ENCODE measurements at places on chromosomes 16 and 17.

DNA sequence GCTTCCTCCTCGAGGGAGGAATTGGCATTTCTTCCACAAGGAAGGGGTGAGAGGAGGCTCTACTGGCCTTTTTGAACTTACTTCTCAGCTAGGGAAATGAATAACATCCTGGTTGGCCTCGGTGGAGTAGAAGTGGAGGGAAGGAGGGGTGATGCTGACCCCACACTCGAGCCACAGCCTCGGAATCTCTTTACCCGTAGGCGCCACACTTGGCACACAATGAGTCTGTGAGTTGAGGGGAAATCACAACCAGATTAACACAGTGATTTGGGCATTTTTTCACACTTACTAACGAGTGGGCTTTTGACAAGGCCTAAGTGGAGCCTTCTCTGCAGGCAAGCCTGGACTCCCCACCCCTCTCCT, 47.3 kb upstream of the TBX2 start:
- no peak for DNase-seq

GRCh38 chr17:41133880-41134735, 6.2 kb downstream of the KRTAP4-6 start:
- no peak for DNase-seq

GRCh38 chr17:43790311-43790940, 10.2 kb downstream of the CFAP97D1 start:
- DNase-seq = no peak

DNA sequence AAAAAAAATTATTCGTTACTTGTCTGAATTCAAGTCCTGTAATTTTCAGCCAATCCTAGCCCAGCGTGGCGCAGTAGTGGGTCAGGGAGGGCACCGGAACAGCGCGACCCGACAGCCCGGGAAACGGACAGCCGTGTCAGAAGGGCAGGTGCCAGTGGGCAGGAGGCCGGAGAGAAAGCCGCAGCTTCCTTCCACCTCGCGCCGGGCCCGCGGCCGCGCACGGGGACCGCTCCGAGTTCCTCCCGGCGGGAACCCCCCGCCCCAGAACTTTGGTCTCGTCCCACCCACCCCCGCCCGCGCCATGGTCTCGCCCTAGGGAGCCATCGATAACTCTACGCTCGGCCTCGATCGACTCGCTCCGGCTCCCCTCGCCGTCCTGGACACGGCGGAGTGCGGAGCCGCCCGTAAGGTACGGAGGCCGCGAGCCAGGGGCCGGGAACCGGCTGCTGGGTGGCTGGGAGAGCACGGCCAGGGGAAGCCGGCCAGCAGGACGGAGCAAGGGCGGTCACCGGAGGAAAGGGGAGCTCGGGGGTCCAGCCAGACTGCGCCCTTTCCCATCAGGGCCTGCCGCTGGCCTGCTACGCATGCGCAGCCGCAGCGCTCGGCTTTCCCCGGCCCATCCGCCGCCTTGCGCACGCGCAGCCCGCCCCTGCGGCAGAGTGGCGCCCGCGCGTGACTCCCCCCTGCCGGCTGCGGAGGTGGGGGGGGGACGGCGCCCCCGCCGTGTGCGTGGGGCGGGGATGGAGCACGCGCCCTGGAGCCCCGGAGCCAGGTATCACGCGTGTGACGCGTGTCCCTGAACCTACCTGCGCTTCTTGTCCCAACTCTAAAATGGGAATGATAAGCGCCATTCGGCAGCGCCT, at the start of gene MLST8:
MLST8 (plus strand) TSS at position 351 of the 863 bp plus-strand sequence. CDS start 632 bp downstream, outside the sequence.
- DNase-seq = peak; percentile 87

DNA sequence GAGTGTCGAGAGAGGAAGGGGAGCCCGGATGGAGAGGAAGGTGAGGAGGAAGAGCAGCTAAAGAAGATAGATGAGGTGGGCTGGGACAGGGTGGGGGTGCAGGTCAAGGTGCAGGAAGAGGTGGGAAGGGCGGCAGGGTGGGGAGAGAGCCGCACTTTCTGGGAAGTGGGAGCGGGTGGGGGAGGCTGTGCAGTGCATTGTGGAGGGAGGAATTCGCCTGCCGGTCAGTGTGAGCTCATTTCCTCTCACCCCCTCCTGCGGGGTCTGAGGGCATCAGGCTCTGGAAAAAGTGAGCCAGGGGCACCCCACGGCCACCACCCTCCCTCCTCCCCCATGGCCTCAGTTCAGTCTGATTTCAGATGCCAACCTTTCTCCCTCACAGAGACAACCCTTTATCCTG, 2.5 kb upstream of the ARHGAP23 start:
- no peak for DNase-seq

- DNase-seq = no peak
Observed at GRCh38 chr17:64328036-64328858, 62.4 kb downstream of the PECAM1 start.

DNA sequence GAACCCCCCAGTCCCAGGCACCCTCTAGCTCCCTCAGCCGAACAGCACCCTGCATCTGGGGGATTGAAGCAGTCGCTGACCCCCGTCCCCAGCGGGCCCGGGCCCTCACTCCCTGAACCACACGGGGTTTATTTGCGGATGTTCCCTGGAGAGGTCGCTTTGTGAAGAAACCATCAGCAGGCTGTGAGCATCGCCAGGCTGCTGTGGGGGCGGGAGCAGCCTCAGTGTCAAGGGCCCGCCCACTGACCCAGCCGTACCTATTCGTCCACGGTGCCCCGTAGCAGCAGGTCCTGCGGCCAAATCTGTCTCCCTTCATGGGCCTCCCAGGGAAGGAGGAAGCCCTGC, 6.4 kb upstream of the RAB40C start:
- no peak for DNase-seq

- no peak for DNase-seq
Observed at GRCh38 chr16:29111421-29111820, 126.6 kb downstream of the LAT start.

GRCh38 chr17:41067281-41067680, 1.6 kb upstream of the KRTAP2-4 start:
- DNase-seq = no peak

DNA sequence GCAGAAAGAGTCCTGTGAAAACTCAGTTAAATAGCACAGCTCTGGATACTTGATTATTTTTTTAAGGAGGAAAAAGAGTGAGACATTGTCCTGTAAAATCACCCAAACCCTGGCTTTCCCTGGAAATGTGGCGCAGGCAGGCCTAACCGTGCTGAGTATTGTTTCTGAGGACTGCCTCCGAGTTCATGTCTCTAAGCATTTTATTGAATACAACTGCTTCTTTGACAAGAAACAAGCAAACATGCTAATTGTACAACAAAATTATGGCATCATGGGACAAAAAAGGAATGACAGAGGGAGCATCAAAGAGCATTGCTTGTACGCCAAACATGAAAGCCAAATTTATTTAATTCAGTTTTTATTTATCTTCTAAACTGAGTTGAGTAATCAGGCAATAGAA, 64.5 kb upstream of the HSBP1 start:
- DNase-seq = no peak

DNA sequence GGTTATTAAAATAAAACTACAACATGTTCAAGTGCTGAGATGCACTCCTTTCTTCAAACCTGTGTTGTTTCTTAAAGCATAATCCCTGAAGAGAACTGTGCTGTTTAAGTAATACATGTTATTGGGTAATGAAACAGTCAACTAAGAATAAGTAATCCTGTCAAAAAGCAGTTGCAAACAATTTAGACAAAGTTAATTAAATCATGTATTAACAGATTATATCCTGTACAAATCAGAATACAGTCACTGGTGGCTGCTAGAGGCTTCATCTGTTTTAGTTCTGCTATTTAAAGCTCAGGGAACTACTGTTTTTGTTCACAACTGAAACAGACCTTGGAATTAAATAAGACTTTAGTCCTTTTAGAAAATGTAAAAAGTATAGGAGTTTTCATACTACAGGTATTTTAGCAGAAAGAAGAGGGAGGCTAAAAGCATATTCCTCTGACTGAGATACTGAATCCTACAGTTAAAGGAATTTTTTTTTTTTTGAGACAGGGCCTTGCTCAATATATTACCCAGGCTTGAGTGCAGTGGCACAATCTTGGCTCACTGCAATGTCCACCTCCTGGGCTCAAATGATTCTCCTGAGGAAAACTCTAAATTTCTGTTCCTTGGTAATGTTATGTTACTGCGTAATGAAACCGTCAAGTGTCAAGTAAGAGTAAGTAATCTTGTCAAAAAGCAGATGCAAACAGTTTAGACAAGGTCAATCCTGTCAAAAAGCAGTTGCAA, 27.3 kb upstream of the ITGA2B start:
- DNase-seq = no peak

DNA sequence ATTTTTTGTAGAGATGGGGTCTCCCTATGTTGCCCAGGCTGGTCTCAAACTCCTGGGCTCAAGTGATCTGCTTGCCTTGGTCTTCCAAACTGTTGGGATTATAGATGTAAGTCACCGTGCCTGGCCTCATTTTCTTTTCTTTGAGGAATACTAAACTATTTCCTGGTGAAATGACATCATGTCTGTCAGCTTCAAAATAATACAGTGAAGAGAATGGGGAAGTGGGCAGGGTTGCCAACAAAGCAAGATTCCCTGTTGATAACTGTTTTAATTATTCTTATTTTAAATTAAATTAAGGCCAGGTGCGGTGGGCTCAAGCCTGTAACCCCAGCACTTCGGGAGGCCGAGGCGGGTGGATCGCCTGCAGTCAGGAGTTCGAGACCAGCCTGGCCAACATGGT, 21.1 kb downstream of the PIPOX start:
- DNase-seq = no peak

- DNase-seq = no peak
Observed at GRCh38 chr17:1109606-1110540, 69.9 kb downstream of the ABR start.

GRCh38 chr16:54931120-54932014, 702 bp downstream of the IRX5 start:
- no peak for DNase-seq

DNA sequence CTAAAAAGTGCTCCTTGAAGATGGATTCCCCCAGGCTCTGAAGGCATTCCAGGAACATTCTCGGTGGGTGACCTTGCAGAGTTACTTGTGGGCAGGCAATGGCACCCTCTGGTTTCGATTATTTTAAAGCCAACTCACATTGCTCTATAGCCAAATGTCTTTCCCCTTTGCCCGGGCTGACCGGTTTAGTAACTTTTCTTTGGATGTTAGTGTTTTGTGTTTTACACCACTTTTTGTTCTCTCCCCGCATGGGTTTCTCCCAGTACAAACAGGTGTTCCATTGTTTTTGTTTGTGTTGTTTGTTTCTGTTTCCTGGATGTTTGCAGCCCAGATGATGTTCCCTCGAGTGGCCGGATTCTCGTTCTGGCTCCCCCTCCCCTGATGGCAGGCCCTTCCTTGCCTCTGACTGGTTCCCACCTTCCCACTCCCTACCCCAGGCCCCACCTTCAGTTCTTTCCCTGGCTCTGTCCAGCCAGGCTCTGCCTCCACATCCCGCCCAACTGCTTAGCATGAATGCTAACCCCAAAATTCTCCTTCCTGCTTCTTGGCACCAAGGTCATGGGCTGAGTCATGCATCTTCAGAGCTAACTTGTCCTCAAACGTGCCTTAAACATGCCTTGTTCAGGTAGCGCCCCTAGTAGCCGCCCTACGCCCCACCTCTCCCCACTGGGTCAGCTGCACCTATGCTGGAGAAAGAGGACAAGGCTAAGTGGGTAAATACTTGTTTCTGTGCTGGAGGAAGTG, 40.6 kb downstream of the ELAC2 start:
- no peak for DNase-seq

GRCh38 chr16:25064937-25065336, 46.6 kb upstream of the LCMT1 start:
- DNase-seq = no peak

- peak; percentile 8 for DNase-seq
Observed at GRCh38 chr17:49193513-49194296, 16.7 kb downstream of the GNGT2 start.

DNA sequence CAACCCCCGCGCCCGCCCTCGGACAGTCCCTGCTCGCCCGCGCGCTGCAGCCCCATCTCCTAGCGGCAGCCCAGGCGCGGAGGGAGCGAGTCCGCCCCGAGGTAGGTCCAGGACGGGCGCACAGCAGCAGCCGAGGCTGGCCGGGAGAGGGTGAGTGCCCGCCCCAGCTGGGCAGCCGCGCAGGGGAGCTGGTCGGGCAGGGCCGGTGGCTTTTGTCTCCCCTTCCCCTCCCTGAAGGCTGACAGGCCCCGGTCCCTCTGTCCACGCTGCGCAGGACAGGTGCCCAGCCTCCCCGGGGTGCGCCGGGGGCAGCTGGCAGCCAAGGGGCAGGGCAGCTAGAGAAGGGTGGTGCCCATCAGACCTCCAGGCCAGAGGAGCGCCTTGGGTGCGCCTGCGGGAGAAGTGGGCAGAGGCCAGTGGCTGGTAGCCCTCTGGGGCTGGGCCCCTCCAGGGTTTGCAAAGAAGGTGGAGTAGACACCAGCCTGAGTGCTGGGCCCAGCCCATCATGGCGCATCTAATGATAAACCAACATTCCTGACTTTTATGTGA, 278 bp downstream of the ITGB4 start:
- no peak for DNase-seq

GRCh38 chr17:65400701-65401100, 160.7 kb downstream of the AXIN2 start:
- no peak for DNase-seq

- no peak for DNase-seq
Observed at GRCh38 chr16:90053902-90054500, 23.1 kb downstream of the PRDM7 start.
